ENCODE measurements at places on chromosomes 6 and 20. TPM values are rescaled to one million over a fixed set of nuclear protein-coding genes. Genes with fewer than 3 reads are reported as not detected.

DNA sequence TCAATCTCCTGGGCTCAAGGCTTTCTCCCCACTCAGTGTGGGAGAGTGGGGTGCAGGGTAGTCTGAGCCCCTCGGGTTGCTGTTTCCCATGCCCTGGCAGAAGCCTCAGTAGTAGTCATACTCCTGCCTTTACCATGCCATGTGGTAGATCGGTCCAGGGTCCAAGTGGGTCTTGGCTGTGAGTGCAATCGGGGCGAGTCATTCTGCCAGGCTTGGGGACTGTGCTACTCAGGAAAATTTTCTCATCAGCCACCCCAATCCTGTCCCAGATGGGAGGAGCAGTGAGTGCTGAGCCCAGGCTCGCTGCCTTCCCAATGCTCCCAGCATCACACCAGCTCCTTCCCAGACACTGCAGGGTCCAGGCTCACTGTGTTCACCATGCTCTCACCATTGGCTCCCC, 10.7 kb upstream of the RAET1L start:
- H3K27me3 ChIP-seq, result no peaks in the 10 kb centered on the region
- H3K4me1 ChIP-seq, result peaks cover 6% of the 10 kb centered on the region
- no peak for DNase-seq
- H3K4me3 ChIP-seq, result no peak overlapping the region
- no peak overlapping the region for H3K27ac ChIP-seq

- no peaks in the 10 kb centered on the region for H3K36me3 ChIP-seq
- H3K4me1 ChIP-seq, result no peaks in the 10 kb centered on the region
- H3K4me3 ChIP-seq, result no peak overlapping the region
- no peak for DNase-seq
- no peak overlapping the region for H3K27ac ChIP-seq
These were observed 40.6 kb downstream of the DTNBP1 start for GRCh38 chr6:15622045-15622740.

DNA sequence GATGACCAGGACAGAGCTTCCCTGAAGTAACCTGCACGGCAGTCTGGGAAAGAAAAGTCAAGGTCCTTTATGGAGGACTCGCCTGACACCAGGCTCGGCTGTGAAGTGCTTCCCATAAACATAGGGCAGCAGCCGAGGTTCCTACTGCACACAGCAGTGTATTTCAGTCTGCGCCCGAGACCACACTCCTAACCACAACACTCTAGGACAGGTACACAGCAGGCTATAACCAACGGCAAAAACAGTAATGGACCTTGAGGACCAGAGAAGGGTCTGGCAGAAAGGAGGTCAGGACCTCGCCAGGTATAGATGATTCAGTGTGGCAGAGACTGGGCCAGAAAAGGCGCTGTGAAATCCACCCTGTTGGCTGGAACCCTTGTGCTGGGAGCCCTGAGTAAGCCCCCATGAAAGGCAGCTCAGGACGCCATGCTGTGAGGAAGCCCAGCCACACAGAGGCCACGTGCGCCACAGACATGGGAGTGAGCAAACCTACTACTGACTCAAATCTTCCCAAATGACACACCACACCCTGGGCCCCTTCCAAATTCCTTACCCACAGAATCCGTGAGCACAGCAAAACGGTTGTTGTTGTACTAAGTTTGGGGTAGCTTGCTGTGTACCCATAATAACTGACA, 129.6 kb upstream of the CST7 start:
- H3K27me3 ChIP-seq, result no peaks in the 10 kb centered on the region
- H3K36me3 ChIP-seq, result no peaks in the 10 kb centered on the region
- no peaks in the 10 kb centered on the region for H3K4me1 ChIP-seq
- no peak overlapping the region for H3K4me3 ChIP-seq
- no peak for DNase-seq
- no peak overlapping the region for H3K27ac ChIP-seq

- no peaks in the 10 kb centered on the region for H3K4me1 ChIP-seq
- H3K36me3 ChIP-seq, result no peaks in the 10 kb centered on the region
- no peak overlapping the region for H3K27ac ChIP-seq
- no peak overlapping the region for H3K4me3 ChIP-seq
These were observed 177.8 kb upstream of the GGTLC1 start for GRCh38 chr20:24166412-24166811.

- no peak overlapping the region for H3K4me3 ChIP-seq
- no peaks in the 10 kb centered on the region for H3K36me3 ChIP-seq
- no peaks in the 10 kb centered on the region for H3K27me3 ChIP-seq
- H3K27ac ChIP-seq, result no peak overlapping the region
- no peak for DNase-seq
These were observed 57.8 kb downstream of the ATP9A start for GRCh38 chr20:51710361-51710894.

ATXN1 gene
- total RNA-seq, result 32.2 TPM

PKHD1 gene
- total RNA-seq, result not detected

DNA sequence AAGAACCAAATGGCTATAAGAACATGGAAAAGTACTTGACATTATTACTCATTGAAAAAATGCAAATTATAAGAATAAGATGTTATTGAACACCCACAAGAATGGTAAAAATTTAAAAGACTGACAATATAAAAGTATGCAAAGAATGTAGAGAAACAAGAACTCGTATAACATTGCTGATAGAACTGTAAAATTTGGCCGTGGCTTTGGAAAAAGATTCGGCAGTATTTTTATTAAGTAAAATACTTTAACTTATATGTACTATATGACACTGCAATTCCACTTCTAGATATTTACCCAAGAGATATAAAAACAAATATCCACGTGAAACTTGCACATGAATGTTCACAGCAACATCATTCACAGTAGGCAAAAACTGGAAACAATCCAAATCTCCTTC, 239.2 kb downstream of the TPBG start:
- H3K36me3 ChIP-seq, result no peaks in the 10 kb centered on the region
- H3K4me3 ChIP-seq, result no peak overlapping the region
- no peak for DNase-seq
- no peaks in the 10 kb centered on the region for H3K4me1 ChIP-seq
- H3K27ac ChIP-seq, result no peak overlapping the region

- no peak overlapping the region for H3K27ac ChIP-seq
- DNase-seq, result no peak
- no peaks in the 10 kb centered on the region for H3K36me3 ChIP-seq
- H3K4me1 ChIP-seq, result no peaks in the 10 kb centered on the region
These were observed 253.6 kb downstream of the RNGTT start for GRCh38 chr6:88709819-88710246.

WFDC11 gene
- not detected for total RNA-seq

- H3K4me3 ChIP-seq, result no peak overlapping the region
- no peaks in the 10 kb centered on the region for H3K27me3 ChIP-seq
- H3K36me3 ChIP-seq, result no peaks in the 10 kb centered on the region
- DNase-seq, result no peak
- H3K27ac ChIP-seq, result no peak overlapping the region
These were observed 75.8 kb downstream of the SYCP2L start for GRCh38 chr6:10962673-10963072.

SAYSD1 gene
- 26.8 TPM for total RNA-seq

SMLR1 gene
- not detected for total RNA-seq

DNA sequence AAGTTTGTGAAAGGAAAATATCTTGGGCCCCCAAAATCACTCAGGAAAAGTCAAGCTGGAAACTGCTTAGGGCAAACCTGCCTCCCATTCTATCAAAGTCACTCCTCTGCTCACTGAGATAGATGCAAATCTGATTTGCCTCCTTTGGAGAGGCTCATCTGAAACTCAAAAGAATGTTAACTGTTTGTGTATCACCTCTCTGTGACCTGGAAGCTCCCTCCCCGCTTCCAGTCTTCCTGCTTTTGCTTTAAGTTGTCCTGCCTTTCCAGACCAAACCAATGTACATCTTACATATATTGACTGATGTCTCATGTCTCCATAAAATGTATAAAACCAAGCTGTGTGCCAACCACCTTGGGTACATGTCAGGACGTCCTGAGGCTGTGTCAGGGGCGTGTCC, 331.4 kb upstream of the QKI start:
- H3K27me3 ChIP-seq, result no peaks in the 10 kb centered on the region
- H3K27ac ChIP-seq, result no peak overlapping the region
- no peaks in the 10 kb centered on the region for H3K36me3 ChIP-seq
- H3K4me1 ChIP-seq, result no peaks in the 10 kb centered on the region
- H3K4me3 ChIP-seq, result no peak overlapping the region

DEK gene
- 174 TPM for total RNA-seq

DNA sequence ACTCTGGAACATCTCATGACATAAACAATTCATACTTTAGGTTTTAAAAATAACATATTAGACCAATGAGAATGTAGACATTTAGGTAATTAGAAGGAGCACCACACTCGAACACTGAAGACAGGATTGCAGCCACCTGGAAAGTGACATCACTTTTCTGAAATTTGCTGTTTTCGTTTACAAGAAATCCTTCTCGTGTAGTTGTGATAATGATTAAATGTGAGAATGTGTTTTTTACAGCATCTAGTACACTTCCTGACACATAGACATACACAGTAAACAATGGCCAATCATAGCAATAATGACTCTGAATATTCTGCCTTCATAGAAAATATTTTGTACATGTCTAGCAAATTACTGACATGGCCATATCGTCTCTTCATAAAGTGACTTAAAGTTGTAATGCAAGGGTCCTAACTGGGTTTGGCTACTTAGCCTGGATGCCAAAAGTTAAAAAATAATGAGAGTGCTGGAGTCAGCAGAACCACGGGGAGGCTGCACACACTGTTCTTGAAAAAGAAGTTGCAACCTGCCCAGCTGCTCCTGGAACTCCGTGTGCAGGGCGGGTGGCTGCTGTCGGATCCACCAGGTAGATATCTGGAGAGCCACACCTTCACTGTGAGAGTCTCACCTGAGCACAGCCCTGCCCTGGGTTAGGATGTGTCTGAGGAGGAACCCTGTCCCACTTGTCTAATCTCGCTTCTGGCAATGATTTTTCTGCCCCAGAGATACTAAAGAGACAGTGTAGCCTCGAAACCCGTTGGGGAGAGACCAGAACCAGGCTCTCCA, 212.9 kb downstream of the QKI start:
- H3K4me1 ChIP-seq, result no peaks in the 10 kb centered on the region
- H3K27ac ChIP-seq, result no peak overlapping the region
- no peak overlapping the region for H3K4me3 ChIP-seq
- H3K36me3 ChIP-seq, result no peaks in the 10 kb centered on the region
- no peak for DNase-seq

C2 gene
- 3.1 TPM for total RNA-seq

DNA sequence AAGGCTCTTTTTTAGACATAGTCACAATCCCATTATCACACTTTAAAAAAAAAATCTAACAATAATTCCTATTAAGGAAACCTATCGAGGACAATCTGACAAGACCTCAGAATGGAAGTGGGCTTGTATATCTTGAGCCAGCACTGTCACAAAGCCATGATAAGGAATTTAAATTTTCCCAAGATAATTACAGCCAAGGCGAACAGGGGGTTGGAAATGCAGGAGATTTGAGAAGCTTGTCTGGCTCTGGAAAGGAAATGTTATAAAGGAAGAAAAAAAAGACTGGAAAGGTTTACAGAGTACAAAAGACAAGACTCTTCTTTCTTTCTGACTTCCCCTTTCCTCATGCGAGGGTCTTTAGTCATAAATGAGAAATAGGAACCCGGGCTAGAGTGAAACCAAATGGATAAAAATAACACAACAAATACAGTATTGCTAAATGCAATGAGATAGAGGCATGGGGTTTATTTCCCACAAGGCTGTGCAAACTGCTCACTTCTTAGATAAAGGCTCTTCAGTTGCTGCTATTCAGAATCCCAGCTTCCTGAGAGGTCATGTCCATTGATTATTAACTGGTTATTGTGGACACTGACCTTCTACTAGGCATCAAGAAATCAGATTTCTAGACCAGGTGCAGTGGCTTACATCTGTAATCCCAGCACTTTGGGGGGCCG, 13.4 kb upstream of the GHRH start:
- H3K27me3 ChIP-seq, result no peaks in the 10 kb centered on the region
- no peak overlapping the region for H3K4me3 ChIP-seq
- no peaks in the 10 kb centered on the region for H3K4me1 ChIP-seq
- no peak overlapping the region for H3K27ac ChIP-seq

GRCh38 chr20:944774-945410, 28.8 kb upstream of the ANGPT4 start:
- no peaks in the 10 kb centered on the region for H3K4me1 ChIP-seq
- DNase-seq, result no peak
- H3K27ac ChIP-seq, result no peak overlapping the region
- no peak overlapping the region for H3K4me3 ChIP-seq

DNA sequence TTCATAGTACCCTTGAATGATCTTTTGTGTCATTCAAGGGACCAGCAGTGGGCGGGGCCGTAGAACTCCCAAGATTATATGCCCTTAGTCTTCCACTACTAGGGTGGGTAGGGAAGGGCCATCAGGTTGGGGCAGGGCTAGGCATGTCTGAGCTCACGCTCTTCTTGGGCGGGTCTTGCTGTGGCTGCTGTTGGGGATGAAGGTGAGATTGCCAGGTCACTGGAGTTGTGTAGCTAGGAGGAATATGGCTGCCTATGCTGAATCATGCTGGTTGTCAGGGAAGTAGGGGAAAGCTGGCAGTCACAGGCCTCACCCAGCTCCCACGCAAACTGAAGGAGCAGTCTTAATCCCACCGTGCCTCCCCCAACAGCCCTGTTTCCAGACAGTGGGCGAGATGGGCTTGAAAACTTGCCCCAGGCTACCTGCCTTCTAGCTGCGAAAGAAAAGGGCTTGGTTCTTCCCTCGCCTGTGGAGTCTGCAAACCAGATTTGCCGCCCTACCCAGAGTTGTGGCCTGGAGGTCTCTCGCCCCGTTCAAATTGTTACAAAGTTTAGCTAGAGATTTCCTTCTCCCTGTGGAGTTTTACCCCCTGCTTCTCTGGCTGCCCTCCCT, 76.4 kb upstream of the ADGRF4 start:
- H3K27me3 ChIP-seq, result no peaks in the 10 kb centered on the region
- no peaks in the 10 kb centered on the region for H3K36me3 ChIP-seq
- no peaks in the 10 kb centered on the region for H3K4me1 ChIP-seq
- no peak for DNase-seq
- no peak overlapping the region for H3K4me3 ChIP-seq

GRCh38 chr20:62401331-62401779, 5.7 kb downstream of the CABLES2 start:
- H3K36me3 ChIP-seq, result no peaks in the 10 kb centered on the region
- no peak for DNase-seq
- no peaks in the 10 kb centered on the region for H3K27me3 ChIP-seq
- no peak overlapping the region for H3K27ac ChIP-seq

GRCh38 chr6:134132494-134133141, 80.2 kb upstream of the SLC2A12 start:
- no peak overlapping the region for H3K4me3 ChIP-seq
- H3K4me1 ChIP-seq, result no peaks in the 10 kb centered on the region

FHL5 gene
- total RNA-seq, result not detected

GRCh38 chr6:100296810-100297544, 167.7 kb downstream of the SIM1 start:
- no peaks in the 10 kb centered on the region for H3K27me3 ChIP-seq
- no peaks in the 10 kb centered on the region for H3K36me3 ChIP-seq
- H3K4me1 ChIP-seq, result no peaks in the 10 kb centered on the region
- no peak overlapping the region for H3K4me3 ChIP-seq
- DNase-seq, result no peak
- H3K27ac ChIP-seq, result no peak overlapping the region

GRCh38 chr20:25285091-25285647, 37.3 kb downstream of the PYGB start:
- no peak overlapping the region for H3K4me3 ChIP-seq
- no peaks in the 10 kb centered on the region for H3K27me3 ChIP-seq
- no peak for DNase-seq
- no peaks in the 10 kb centered on the region for H3K4me1 ChIP-seq
- no peak overlapping the region for H3K27ac ChIP-seq

Measured in naive thymus-derived CD4-positive, alpha-beta T cell (primary cell).